Glomerular endothelial cell (primary cell): ENCODE measurements at places on chromosomes 7 and 10. TPM values are rescaled to one million over a fixed set of nuclear protein-coding genes. Genes with fewer than 3 reads are reported as not detected.

DNA sequence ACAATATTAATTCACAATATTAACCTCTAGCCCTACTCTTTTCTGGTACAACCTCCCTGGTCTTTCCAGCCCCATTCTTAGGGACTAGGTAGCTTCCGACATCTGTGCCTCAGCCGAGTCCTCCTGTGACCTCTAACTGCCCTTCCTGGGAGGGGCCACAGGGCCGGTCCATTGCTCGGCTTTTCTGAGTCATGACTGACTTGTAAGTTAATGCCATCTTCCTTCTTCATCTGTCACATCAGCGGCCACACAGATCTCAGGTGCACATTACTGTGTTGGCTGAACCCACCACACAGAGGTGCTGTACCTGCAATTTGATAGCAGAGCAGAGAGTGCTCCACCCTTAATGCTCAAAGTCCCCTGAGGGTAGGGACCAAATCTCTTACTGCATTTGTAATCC lies 4.1 kb upstream of the CPA4 start:
- DNase-seq, result no peak

GRCh38 chr10:30002426-30003266 lies 56.7 kb downstream of the JCAD start:
- peak; percentile 68 for DNase-seq

- no peak for DNase-seq
Observed at GRCh38 chr7:33041631-33042428, 20.7 kb downstream of the NT5C3A start.

The TLX1 gene
- not detected in 2 replicates for total RNA-seq
